Activated CD4-positive, alpha-beta T cell treated with anti-CD3 and anti-CD28 coated beads, Interleukin-2, amount 50 U/mL, for 16 hours (primary cell): ENCODE measurements at places on chromosomes 3 and 15.

- DNase-seq: peak; percentile 18
Observed at GRCh38 chr3:129399895-129400357, 28.5 kb downstream of the EFCAB12 start.

DNA sequence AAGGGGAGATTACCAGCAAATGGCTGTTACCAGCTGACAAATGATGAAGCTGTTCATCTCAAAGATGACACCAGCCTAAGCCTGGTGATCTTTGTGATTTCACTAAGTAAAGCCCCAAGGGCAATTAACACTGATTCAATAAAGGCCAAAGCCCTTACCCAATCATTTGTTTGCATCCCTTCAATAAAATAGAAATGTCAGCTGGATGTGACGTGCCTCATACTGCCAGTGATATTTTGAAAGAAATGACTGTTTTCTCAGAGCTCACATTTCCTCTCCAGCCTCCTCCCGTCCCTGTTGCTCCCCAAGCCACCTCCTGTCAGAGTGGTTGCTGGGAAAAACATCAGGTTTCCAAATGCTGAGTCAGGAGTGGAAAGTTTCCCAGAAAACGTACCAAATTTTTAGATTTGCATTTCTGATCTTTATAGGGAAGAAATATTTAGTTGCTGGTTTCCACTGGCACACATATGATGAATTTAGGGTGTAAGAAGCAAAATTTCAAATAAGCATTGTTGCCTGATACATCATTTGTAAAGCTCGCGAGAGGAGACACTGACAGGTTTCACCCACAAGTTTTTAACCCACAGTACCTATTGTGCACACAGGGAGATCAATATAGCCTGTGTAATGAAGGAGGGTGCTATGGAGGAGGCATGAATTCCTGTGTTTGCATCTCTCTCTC is 21.0 kb downstream of the C2CD4A start:
- DNase-seq: peak; percentile 27

- DNase-seq: no peak
Observed at GRCh38 chr3:45124352-45124751, 21.8 kb downstream of the CDCP1 start.

- no peak for DNase-seq
Observed at GRCh38 chr3:149917124-149917667, 53.5 kb downstream of the PFN2 start.

GRCh38 chr3:43506644-43507043 is 115.2 kb downstream of the ANO10 start:
- no peak for DNase-seq

DNA sequence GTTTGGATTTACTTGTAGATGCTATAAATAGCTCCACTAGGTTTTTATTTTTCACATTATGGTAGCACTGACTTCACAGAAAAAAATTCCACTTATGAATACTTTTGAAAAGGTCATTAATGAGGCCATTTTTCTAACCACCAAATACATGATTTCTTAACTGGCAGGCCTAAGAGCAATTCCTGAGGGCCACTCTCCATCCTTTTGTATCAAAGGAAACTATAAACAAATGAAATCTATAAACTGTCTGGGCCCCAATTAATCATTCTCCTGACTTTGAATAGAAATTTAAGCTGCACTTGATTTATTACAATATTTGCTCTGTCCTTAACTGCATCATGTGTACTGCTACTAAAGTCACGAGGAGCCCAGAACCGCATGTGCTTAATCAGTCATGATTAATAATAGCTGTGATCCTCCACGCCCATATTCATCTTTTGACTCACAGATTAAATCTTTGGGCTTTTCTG is 25.1 kb upstream of the MTMR10 start:
- DNase-seq: no peak

GRCh38 chr3:79724206-79724605 is 43.6 kb downstream of the ROBO1 start:
- DNase-seq: no peak

DNA sequence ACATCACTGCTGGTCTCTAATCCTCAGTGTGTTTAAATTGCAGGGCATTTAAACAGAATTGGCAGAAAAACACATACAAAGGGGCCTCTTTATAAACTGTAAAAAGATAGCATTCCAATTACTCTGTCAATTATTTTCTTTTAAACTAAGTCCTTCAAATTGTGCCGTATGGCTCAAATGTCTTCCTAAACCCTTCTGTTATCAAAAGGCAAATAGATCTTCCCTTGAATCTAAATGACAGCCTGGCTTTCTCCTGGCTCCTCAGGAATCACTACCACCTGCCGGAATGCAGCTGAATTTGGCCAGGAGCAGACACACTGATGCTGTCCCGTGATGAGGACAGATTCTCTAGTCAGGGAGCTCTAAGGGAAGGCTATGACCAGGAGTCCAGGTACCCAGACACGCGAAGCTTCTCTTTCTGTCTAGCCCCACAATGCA is 85.6 kb downstream of the IGF2BP2 start:
- no peak for DNase-seq

GRCh38 chr3:14525685-14526631 is 14.2 kb downstream of the GRIP2 start:
- no peak for DNase-seq

DNA sequence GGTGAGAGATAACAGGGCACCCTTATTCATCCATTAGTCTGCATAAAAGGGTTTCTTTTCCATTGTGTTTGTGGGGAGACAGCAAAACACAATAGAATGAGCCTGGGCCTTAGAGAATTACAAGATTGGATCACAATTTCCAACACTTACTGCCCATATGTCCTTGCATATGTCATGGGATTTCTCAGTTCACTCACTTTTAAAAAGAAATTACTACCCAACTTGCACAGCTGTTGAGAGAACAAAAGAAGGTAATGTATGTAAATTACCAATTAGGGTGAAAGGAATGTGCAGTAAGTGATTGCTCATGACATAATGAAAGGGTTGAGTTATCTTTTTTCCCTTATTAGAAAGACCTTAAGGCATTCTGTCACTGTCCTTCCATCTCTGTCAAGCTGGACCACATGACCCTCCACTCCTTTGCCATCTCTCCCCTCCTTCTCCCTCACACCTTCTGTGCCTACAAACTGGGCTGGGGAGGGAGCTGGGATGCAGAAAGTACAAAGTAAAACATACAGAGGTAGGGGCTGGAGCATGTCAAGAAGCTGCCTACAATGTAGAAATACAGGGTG is 244.2 kb downstream of the ZMAT3 start:
- DNase-seq: no peak

GRCh38 chr3:72891053-72891855 is 3.4 kb downstream of the GXYLT2 start:
- DNase-seq: no peak

DNA sequence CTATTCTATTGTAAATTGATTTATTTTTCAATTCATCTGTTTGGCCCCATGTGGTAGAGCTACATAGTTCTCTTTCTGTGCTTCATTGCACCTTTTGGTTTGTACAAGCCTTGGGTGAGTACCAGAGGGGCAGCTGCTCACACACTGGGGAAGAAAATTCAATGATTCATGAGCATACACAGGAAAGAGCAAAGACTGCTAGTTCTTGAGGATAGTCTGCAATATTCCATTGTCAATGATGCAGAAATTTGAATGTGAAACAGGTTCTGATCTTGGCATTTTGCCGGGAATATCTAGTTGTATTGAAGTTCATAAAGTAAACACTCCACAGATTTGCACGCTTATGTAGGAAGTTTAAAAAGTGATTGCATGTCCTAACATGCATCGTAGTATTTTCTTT is 304.6 kb downstream of the NAALADL2 start:
- no peak for DNase-seq
